ENCODE measurements at places on chromosomes 5 and 9.
A peak's percentile ranks its signal among the peaks of the same experiment; 100 is the strongest.

DNA sequence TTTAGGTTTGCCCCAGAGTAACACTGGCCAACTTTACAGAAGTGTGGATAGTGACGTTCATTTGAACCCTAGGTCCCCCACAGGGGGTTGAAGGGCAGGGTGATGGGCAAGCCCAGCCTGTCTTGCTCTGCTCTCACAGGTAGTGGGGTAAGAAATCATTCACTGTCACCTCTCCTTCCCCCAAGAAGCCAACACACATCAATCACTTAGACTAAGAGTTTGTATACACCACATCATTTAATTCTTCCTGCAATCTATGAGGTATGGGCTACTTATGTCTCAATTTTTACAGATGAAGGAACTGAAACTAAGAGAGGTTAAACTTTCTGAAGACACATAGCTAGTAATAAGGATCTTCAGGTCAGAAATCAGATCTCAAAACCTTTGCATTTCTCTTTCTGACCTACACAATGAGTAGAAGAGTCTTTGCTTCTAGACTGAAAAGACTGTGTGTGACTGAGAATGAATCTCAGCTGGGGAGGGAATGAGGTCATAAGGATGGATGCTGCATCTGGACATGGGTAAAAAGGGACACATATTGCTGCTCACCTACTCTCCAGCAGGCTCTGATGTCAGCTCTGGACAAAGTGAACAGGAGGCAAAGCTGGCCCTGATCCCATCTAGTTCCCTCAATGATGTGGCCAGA is 81.0 kb upstream of the EQTN start:
- DNase-seq: no peak

GRCh38 chr9:126658956-126659555 is 45.3 kb downstream of the LMX1B start:
- no peak for DNase-seq

DNA sequence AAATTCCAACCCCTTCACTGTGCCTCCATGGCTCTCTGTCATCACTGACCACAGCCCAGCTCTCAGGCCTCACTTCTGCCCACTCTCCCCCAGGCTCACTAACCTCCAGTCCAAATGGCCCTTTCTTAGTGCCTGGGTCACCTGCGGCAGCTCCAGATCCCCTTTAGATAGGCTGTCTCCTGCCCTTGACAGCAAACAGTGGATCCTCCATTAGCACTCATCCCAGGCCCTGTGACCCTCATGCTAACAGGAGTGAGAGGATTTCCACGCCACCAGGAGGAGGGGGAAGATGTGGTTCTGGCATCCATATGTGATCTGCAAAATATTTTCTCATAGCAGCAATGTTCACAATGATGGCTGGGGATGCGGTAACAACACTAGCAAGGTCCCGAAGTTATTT is 139.4 kb downstream of the DCP2 start:
- DNase-seq: no peak

DNA sequence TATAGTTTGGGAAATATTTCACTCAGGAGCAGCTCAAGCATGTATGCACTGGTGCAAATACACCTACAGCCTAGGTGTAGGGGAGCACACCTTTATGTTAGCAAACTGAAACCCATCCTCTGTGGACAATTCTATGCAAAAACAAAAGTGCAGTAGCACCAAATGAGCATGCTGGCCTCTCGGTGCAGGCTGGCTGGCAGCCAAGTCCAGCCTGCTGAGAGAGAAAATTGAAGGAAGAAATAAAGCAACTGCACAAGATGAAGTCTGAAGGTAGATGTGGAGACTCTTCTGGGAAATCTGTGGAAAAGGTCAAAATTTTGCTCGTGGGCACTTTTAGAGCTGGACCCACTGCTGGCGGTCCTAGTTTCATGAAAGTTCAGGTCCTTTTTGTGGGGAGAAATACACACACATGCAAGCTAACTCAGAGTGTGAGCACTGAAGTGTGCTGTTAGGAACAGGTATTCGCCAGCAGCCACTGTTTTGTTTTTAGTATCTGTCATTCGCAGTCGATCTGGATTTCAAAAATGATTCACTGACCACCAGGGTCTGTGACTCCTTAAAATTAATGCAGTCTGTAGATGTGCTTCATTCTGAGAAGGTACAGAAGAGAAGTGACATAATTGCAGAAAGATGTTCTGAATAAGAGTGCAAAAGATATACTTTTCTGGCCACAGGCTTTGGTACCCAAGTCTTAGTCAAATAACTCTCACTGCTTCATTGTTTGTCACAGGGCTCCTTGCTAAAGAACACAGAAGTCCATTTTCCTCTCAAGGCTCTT is 281.7 kb downstream of the PARP8 start:
- DNase-seq: no peak

DNA sequence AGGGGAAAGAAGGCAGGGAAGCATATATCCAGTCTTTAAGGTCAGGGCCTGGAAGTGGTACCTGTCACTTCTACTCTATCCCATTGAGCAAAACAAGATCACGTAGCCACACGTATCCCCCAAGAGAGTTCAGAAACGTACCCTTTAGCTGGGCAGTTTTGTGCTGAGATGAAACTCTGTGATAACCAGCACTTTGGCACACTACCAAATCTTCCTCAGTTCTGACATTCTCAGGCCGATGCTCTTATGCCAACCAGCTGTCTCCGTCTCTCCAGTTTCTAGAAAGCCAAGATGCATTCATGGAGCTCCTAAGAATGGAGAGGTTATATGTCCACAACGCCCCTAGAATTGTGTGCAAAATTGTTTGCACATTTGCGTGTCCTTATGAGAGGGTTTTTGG is 176.6 kb upstream of the MSX2 start:
- no peak for DNase-seq

- DNase-seq: no peak
Measured at GRCh38 chr9:34783951-34784487, 74.1 kb upstream of the CCL21 start.

GRCh38 chr5:74009502-74009901 is 383.5 kb downstream of the ARHGEF28 start:
- DNase-seq: no peak

DNA sequence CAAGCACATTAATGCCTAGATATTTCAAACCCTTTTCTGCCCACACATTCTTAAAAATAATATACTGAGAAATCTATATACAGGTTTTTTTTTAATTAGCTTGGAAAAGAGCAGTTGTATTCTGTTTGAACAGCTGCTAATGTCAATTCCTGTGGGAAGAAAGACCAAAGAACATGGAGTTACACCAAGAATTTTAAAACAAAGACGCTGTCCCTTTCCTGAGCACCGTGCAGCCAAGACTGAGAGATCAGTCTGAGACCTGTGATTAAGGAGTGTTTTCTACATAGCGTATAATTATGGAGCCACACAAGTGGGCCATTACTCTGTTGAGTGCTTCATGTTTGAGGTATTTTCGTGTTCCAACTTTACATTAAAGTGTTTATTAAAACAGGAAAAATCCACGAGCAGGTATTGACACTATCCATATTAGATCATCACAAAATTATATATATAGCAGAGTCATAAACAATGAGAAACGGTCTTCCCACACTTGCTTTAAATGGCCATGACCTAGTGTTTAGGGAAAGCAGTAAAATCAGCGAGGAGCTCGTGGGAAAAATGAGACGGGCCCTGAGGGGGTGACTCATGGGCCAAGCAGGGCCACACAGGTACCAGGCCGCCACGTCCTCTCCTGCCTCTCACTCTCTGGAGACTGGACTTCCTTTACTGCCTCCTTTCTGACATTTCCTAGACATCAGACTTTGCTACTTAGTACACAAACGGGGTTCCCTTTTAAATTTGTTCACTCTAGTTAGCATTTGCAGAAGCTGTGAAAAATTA is 153.1 kb upstream of the OTULINL start:
- DNase-seq: no peak

DNA sequence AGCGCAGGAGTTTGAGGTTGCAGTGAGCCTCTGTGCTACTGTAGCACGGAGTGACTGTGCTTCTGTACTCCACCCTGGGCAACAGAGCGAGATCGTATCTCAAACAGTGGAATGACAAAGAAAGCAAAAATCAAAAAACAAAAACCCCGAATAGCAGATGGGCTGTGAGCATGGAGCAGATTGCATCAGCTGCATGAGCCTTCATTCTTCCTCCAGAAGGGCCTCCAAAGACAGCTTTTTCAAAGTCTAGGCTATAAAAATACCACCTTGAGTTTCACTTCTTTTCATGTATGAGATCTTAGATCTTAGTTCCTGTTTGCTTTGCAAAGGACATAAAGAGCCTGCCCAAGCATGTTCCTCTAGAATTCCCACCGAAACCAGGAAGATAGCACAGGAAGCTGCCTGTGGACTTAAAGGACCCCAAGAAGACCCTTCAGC is 15.0 kb upstream of the HSPB3 start:
- DNase-seq: no peak

DNA sequence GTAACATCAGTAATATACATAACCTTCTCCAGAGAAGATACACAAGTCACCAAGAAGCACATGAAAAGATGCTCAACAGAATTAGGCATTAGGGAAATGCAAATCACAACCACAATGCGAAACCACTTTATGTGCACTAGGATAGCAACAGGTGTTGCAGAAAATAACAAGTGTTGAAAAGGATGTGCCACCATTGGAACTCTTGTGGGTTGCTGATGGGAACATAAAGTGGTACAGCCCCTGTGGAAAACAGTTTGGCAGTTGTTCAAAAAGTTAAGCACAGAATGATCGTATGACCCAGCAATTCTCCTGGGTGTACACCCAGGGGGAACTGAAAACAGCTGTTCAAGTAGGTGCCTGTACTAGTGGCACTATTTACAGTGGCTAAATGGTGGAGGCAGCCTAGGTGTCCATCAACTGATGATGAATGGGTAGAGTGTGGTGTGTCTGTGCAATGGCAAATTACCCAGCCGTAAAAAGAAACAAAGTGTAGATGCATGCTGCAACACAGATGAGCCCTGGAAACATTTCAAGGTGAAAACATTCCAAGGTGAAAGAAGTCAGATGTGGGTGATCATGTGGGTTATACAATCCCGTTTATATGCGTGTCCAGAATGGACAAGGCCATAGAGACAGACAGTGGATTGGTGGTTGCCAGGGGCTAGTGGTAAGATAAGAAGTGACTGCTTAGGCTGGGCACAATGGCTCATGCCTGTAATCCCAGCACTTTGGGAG is 27.2 kb downstream of the CCDC69 start:
- peak; percentile 13 for DNase-seq

DNA sequence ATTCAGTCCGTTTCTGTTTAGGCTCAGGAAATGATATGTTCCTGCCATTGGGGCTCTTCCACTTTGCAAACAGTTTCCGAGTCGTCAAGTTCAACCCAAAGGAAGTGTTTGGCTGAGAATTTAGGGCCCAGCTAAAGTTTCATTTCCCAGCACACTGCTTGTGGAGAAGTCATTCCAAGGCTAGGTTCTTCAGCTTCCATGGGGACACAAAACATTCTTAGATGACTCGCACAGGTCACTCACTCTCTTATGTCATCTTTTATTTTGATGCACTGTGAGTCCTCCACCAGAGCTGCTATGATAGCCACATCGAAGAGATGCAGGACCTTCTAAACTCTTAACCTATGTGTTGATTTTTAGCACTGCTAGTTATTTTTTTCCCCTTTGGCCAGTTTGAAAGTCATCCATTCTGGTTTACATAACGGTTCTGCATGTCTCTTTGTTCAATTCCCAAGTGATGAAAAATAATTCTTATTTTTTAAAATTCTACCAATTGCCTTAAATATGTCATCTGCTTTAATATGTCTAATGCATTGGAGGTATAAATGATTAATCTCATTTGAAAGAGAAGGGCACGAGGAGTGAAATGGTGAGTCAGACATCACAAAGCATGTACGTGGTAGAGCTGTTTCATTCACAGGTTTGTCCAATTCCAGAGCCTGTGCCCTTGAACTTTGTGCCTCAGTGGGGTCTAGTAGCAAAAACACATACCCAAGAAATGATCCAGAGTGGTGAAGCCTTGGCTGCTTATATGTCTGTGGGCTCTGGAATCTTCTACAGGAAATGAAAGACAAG is 84.3 kb downstream of the ZNF462 start:
- no peak for DNase-seq

DNA sequence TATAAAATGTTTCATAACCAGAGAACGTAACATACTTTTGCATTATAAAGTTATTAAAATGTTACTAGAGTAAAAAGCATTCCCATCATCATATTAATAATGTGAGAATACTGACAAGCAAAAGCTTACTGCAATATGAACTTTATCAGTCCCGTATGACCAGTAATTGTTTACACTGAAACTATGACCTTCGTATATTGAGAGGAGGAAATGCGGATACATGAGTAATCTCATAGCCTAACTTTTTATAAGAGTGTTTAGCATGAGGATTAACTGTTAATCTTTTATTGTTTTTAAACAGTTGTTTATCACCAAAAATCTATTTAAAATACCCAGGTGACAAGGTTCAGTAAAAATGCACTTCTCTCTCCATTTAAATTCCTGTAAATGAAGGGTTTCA is 272.4 kb downstream of the SLF1 start:
- DNase-seq: no peak

- DNase-seq: peak; percentile 1
Measured at GRCh38 chr5:115274584-115274983, 11.9 kb upstream of the PGGT1B start.

DNA sequence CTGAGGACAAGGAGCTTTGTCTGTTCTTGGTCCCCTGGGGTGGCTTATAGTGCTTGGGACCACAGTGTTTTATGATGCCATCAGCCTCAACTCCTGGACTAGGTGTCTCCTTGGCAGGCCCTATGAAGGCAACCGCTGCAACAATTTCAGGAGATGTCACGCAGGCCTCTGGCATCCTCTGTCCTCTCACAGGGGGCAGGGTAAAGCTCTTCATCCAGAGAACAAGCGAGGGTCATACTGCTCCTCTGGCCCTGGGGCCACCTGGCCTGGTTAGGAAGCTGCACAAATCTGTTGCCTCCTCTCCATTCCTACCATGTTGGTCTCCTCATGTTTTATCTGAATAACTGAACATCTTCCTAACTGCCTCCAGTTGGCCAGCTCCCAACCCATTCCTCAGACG is 148.9 kb upstream of the SPEF2 start:
- no peak for DNase-seq

GRCh38 chr5:137207023-137207760 is 291.9 kb downstream of the SPOCK1 start:
- DNase-seq: no peak

- DNase-seq: no peak
Measured at GRCh38 chr5:111744455-111744854, 12.5 kb downstream of the NREP start.

GRCh38 chr5:146089287-146089686 is 16.1 kb downstream of the PLAC8L1 start:
- DNase-seq: no peak

- DNase-seq: no peak
Measured at GRCh38 chr9:38690574-38690973, 29.4 kb downstream of the FAM240B start.

DNA sequence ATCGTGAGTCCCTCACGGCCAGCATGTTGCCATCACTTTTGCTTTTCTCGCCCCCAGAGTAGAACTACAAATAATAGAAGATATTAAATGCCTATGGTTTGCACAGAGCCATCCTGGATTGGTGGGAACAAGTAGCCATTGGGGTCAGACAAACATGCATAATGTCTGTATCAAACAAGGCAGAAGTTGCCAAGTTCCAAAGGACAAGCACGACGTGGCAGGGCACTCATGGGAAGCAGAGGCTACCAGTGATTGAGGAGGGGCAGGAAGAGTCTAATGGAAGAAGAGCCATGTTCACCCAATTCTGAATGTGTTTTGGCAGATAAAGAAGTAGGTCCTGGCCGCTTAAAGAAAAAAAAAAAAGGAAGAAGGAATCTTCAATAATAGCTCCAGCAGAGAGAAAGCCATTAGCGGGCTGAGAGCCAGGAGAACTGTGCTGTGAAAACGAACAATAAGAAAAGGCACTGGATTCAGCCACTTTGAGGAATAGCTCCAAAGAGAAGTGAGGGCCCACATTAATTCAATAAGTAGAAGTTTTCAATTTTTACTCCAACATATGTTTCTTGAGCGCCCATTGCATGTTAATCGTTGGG is 153.7 kb upstream of the ADCY2 start:
- DNase-seq: no peak

GRCh38 chr9:93669958-93670207 is 93.5 kb downstream of the PHF2 start:
- no peak for DNase-seq
